HFFc6 (cell line): ENCODE measurements at places on chromosomes 11 and 22. TPM values are rescaled to one million over a fixed set of nuclear protein-coding genes. Genes with fewer than 3 reads are reported as not detected.

DNA sequence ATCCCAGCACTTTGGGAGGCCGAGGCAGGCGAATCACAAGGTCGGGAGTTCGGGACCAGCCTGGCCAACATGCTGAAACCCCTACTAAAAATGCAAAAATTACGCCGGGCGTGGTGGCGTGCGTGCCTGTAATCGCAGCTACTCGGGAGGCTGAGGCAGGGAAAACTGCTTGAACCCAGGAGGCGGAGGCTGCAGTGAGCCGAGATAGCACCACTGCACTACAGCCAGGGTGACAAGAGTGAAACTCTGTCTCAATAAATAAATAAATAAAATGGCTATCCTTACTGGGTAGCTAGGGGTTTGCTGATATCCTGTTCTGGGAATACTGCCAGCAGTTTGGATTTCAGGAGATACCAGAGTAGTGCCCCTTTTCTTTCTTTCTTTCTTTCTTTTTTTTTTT is 2.4 kb upstream of the RBM14 start:
- no peak for DNase-seq
- no peak overlapping the region for H3K4me3 ChIP-seq
- H3K27me3 ChIP-seq = peaks cover 10% of the 10 kb centered on the region
- H3K27ac ChIP-seq = no peak overlapping the region
- H3K36me3 ChIP-seq = peaks cover 21% of the 10 kb centered on the region

DNA sequence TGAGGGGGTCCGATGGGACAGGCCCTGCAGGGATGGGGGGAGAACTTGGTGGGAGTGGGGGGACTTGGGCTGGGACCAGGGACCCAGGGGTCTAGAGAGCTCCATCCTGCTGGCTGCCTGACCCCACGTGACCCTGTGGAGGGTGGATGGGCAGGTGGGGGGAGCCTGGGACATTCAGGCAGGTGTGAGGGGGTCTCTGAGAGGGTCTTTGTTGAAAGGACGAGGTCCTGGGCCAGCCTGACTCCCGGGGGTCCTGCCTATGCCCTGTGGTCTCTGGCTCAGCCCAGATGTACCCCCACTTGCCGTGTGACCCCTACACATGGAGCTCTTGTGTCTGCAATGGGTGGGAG is 7.5 kb downstream of the LRRC56 start:
- H3K4me1 ChIP-seq = no peaks in the 10 kb centered on the region
- H3K27ac ChIP-seq = no peak overlapping the region
- no peak overlapping the region for H3K4me3 ChIP-seq
- peaks cover 2% of the 10 kb centered on the region for H3K27me3 ChIP-seq
- H3K36me3 ChIP-seq = no peaks in the 10 kb centered on the region
- DNase-seq = no peak

- peaks cover 22% of the 10 kb centered on the region for H3K4me1 ChIP-seq
- H3K4me3 ChIP-seq = no peak overlapping the region
Measured at GRCh38 chr22:44697423-44698141, 4.4 kb upstream of the PRR5 start.

GRCh38 chr11:3228445-3228829 is 3.8 kb downstream of the MRGPRE start:
- H3K27ac ChIP-seq = no peak overlapping the region
- no peak overlapping the region for H3K4me3 ChIP-seq
- peaks cover 13% of the 10 kb centered on the region; the same call in 1 of the 2 replicates for H3K4me1 ChIP-seq
- no peaks in the 10 kb centered on the region for H3K36me3 ChIP-seq
- peaks cover 21% of the 10 kb centered on the region for H3K27me3 ChIP-seq

HBG1 gene
- not detected in 3 replicates for total RNA-seq
